Activated naive CD8-positive, alpha-beta T cell treated with anti-CD3 and anti-CD28 coated beads for 36 hours (primary cell): ENCODE measurements at places on chromosomes 2 and 18. TPM values are rescaled to one million over a fixed set of nuclear protein-coding genes. Genes with fewer than 3 reads are reported as not detected.

GRCh38 chr2:235156055-235156454, 204.2 kb downstream of the SH3BP4 start:
- H3K4me3 ChIP-seq, result no peak overlapping the region
- no peaks in the 10 kb centered on the region for H3K4me1 ChIP-seq

GRCh38 chr2:156399224-156399949, 36.8 kb upstream of the GPD2 start:
- no peak for DNase-seq
- peaks cover 13% of the 10 kb centered on the region for H3K27me3 ChIP-seq

Gene TUBA4B
- total RNA-seq, result not detected

- H3K27ac ChIP-seq, result no peak overlapping the region
- DNase-seq, result no peak
- H3K4me1 ChIP-seq, result peaks cover 12% of the 10 kb centered on the region
- H3K27me3 ChIP-seq, result no peaks in the 10 kb centered on the region
- peaks cover 12% of the 10 kb centered on the region for H3K36me3 ChIP-seq
- no peak overlapping the region for H3K4me3 ChIP-seq
Measured at GRCh38 chr2:43400508-43400907, 174.1 kb upstream of the ZFP36L2 start.

GRCh38 chr2:235131334-235132305, 179.8 kb downstream of the SH3BP4 start:
- peaks cover 3% of the 10 kb centered on the region for H3K4me1 ChIP-seq
- DNase-seq, result no peak
- no peak overlapping the region for H3K27ac ChIP-seq
